ENCODE measurements at places on chromosomes 1 and 21.
A peak's percentile ranks its signal among the peaks of the same experiment; 100 is the strongest.

DNA sequence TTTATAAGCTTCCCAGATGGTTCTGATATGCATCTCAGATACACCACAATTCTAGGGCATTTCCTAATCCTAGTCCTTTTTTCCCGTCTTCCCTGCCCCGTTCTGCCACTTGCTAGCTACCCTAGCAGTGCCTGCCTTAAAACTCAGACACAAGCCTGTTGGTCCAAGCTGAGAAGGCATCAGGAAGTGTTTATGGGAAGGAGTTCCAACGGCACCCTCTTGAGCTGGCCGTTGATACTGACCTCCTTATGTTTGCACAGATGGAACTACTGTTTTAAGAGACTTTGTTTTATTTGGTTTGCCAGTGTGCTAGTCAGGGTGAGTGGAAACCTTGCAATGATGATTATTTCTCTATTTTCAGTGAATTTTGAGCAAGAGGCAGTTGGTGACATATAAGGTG lies 67.2 kb downstream of the UCK2 start:
- DNase-seq, result no peak

DNA sequence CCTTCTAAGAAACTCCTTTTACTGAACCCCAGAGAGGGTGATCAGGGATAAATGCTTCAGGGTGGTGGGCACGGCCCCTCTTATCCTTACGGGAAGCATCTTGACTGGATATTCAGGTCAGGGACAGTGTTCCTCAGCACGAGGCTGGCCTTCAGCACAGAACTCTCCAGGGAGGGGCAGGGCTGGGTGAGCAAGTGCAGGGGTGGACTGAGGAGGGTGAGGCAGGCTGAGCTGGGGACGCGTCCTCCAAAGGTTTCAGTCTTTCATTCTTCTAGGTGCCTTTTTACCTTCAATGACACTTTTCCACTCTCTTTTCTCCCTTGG lies 52.3 kb downstream of the RASSF5 start:
- DNase-seq, result no peak

- no peak for DNase-seq
These were observed 20.5 kb upstream of the NRDC start for GRCh38 chr1:51899022-51899421.

GRCh38 chr1:199855580-199855979 lies 171.9 kb upstream of the NR5A2 start:
- DNase-seq, result no peak

DNA sequence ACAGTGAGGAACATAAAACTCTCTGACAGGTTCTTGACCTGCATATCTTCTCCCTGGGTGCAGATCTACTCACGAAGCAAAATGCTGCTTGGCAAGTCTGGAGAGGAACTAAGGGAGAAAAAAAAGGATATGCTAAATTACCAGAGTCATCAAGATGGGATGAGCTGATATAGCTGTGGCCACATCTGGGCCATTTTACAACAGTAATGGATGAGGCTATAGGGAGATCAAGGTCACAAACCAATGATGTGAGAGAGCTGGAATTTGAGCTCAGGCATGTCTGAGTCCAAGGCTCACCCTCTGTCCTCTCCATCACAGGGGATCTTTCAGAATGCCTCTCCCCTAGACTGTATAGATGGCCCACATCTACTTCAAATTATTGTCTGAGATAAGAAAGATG lies 26.2 kb downstream of the ZMYND12 start:
- DNase-seq, result no peak

- DNase-seq, result no peak
These were observed 42.6 kb downstream of the TRAPPC10 start for GRCh38 chr21:44054710-44055109.

GRCh38 chr1:6495041-6495441 lies 3.6 kb upstream of the PLEKHG5 start:
- DNase-seq, result no peak

DNA sequence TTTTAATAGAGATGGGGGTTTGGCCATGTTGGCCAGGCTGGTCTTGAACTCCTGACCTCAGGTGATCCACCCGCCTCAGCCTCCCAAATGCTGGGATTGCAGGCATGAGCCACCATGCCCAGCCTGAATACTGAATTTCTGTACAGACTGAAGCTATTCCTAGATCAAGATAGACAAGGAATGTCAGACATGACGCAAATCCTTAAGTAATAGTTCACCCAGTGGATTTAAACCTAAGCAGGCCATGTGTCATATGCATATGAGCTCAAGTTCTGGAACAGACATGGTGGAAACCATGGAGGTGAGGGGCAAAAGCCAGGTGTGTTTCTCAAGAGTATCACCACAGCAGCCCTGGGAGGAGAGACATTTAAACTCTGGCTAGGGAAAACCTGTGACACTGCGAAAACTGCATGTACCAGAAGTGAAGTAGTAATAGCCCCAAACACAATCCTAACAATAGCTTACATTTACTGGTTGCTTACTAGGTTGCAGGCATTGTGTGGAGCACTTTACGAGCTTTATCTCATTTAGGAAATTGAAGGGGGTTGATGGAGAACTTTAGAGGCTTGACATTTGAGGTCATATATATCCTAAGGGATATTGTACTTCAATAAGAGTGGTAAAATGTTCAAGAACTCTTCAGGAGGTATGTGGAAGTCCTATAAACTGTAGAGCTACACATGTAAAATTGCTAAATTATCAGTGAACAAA lies 31.7 kb upstream of the MAN1A2 start:
- no peak for DNase-seq

DNA sequence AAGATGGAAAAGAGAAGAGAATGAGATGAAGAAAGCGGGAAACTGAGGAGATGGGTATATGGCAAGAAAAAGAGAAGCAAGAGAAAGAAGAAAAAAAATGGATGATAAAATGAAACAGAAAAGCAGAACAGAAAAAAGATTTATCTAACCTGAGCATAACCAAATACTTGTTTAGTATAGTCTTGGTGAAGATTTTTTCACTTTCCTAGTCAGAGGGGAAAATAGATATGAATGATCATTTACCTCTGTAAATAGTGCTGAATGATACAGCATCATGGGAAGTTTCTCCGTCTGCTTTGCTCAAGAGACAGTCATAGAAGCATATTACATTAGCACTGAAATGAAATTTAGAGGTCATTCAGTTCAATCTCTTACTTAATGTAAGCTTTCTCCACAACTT lies 36.1 kb upstream of the PLPPR4 start:
- no peak for DNase-seq

DNA sequence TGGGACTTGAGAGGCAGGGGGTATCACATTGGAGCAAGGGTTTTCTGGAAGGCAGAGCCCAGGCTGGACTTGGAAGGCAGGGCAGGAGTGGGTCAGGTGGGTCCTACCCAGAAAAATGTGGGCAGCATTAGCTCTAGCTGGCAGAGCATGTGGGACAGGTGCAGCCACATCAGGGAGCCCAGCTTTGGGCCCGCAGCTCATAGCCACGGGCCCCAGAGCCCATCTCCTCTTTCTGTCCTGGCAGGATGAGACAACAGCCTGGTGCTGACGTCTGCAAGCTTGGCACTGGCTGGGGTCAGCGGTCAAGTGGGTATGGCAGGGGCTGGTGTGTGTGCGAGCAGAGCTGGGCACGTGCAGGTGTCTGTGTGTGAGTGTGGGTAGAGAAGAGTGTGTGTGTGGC lies 154.7 kb downstream of the GRIK3 start:
- no peak for DNase-seq

GRCh38 chr21:20631633-20632032 lies 366.6 kb upstream of the NCAM2 start:
- no peak for DNase-seq

DNA sequence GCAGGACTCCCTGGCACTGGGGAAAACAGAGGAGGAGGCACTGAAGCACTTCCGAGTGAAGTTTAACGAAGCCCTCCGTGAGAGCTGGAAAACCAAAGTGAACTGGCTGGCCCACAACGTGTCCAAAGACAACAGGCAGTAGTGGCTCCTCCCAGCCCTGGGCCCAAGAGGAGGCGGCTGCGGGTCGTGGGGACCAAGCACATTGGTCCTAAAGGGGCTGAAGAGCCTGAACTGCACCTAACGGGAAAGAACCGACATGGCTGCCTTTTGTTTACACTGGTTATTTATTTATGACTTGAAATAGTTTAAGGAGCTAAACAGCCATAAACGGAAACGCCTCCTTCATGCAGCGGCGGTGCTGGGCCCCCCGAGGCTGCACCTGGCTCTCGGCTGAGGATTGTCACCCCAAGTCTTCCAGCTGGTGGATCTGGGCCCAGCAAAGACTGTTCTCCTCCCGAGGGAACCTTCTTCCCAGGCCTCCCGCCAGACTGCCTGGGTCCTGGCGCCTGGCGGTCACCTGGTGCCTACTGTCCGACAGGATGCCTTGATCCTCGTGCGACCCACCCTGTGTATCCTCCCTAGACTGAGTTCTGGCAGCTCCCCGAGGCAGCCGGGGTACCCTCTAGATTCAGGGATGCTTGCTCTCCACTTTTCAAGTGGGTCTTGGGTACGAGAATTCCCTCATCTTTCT lies 75.5 kb downstream of the PIK3CD start:
- no peak for DNase-seq

DNA sequence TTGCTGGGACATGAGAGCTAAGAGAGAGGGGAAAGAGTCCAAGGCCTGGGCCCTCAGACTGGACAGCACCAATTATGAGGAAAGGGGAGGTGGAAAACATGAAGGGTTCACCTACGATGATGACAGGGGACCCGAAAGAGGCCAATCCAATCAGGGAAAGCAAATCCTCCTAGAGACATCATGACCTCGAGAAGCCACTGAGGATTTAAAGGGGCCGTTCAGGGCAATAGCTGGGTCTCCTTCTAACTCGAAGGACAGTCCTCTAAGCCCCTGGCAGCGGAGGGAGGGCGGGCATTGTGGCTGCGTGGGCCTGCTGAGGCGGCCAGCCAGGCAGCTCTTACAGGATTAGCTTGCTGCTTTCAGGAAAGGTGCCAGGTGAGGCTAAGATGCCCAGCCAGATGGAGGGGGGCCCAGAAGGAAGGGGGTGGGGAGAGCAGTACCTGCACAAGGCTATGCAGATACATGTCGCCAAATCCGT lies 7.4 kb downstream of the MEF2D start:
- DNase-seq, result no peak

- no peak for DNase-seq
These were observed 150.6 kb downstream of the CDC7 start for GRCh38 chr1:91651243-91651642.

DNA sequence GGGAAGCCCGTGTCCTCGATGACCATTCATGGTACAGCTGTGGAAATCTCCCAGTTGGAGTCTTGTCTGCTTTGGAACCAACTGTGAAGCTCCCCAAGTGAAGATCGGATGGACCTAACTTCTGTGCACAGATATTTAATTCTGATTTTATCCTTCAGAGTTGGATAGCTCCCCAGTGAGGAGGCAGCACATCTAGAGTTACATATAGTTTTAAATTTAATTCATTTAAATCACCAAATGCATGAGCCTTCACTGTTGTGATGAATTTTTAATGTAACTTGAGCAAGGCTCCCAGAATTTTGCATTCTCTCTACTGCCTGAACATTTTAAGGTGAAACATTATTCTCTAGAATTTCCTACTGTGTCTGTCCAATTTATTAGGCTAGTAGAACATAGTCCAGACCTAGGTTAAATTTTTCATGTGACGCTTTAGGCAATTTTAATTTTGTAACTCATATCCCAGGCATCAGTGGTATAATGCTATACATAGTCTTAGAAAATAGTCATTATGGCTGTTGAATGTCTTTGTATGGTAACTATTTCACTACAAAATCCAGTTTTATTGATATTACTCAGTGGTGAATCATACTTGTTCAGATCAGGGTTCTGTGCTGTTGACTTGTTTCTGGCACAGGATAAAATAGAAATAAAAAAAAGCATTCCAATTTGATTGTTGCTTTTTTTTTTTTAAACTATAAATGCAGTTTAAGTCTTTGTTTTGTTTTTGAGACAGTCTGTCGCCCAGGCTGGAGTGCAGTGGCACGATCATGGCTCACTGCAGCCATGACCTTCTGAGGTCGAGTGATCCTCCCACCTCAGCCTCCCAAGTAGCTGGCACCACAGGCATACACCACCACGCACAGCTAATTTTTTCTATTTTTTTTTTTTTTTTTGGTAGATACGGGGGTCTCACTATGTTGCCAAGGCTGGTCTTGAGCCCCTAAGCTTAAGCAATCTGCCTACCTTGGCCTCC lies 66.9 kb downstream of the PRDM2 start:
- DNase-seq, result no peak

DNA sequence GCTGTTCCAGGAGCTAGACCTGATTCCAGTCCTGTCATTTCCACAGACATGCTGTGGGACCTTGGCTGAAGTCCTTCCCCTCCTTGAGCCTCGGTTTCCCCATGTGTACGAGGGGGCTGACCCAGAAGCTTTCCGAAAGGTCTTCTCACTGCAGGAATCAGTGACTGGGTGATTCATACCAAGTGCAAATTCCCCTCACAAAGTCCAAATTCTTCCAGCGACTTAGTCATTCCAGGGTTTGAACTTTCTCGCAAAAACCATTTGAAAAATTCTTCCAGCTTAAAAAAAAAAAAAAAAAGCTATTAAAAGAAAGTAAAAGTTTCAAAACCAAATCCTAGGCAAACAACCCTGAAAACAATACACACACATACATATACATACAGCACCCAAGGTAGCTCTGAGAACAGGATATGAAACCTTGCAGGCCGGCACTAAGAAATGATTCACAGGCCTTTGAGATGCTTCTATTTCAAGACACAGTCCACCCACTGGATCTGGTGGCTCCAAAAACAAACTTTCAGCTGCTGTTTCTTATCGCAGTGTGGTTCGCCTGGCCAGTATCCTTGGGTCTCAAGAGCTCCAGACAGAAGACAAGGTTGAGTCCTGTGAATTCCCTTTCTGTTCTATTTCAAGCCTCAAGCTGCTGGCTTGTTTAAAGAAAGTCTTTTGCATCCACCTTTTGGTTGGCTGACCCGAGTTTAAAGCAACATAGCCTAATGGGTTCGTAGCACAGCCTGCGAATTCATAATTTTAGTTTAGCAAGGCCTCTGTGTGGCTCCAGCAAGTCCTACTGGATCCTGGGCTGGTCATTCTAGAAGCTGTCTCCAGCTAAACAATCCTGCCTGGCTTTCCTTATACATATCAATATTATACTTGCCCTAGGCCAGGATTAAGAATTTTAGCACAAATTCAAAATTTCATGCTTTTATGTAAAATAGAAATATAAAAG lies 18.0 kb upstream of the ID3 start:
- DNase-seq, result no peak

DNA sequence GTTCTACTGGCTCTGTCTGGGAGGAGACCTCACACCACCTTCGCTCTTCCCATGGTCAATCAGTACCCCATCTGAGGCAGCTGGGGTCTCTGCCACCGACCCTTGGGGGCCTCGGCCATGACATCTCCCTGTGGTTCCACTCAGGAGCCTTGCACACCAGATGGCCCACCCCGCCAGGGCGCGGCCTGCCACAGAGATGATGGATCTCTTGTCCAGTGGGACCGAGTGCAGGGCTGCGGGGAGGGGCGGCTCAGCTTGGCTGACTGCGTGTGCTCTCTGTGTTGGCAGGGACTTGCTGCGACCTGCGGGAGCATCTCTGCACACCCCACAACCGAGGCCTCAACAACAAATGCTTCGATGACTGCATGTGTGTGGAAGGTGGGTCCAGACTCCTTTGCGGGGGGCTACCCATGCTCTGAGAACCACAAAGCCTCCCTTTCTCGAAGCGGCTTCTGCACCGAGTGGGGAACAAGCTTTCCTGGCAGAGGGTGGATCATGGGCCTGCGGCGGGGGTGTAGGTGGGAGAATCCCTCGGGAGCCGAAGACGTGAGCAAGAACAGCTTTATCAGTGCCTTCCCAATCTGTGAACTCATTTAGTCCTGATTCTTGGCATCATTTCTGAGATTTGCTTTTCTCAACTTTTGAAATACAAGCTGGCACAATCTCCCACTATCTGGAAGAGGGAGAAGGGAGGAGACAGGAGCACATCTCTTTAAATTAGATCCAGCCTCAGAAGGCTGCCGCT lies 20.9 kb upstream of the AGTRAP start:
- DNase-seq, result no peak

- DNase-seq, result no peak
These were observed 29.7 kb upstream of the CDC14A start for GRCh38 chr1:100322436-100323211.

- DNase-seq, result peak; percentile 59
These were observed 3.1 kb downstream of the C1orf216 start for GRCh38 chr1:35715568-35716002.
